Motor neuron (in vitro differentiated cells): ENCODE measurements at places on chromosomes 4 and X. TPM values are rescaled to one million over a fixed set of nuclear protein-coding genes. Genes with fewer than 3 reads are reported as not detected.
A peak's percentile ranks its signal among the peaks of the same experiment; 100 is the strongest.

- ATAC-seq = no peak
Observed at GRCh38 chr4:41215969-41216293, 1.6 kb upstream of the APBB2 start.

The PPEF2 gene
- 0.19 TPM in 1 of 2 replicates, not detected in the other for total RNA-seq

- ATAC-seq = peak; percentile 27
Observed at GRCh38 chrX:148501386-148502066, 1.1 kb downstream of the AFF2 start.

- ATAC-seq = no peak
Observed at GRCh38 chr4:4456351-4456750, 69.4 kb downstream of the NSG1 start.

- ATAC-seq = no peak
Observed at GRCh38 chr4:23458054-23458453, 431.8 kb downstream of the PPARGC1A start.
